ENCODE measurements at places on chromosomes 4 and X.

DNA sequence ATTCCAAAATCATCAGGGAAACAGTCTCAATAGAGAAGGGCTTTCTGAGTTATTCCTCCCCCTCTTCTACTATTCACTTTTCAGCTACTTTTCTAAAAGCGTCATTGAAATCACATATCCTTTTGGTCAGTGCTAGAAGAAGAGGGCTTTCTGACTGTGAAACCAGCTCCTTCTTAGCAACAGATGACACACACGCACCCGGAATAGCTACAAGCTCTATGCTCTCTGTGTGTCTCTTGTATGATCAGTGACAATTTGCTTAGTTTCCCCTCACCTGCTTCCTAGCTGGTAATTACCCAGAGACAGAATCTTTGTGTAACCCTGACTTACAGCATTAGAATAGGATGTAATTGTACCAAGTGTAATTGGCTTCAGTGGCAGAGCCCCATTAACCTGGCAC lies 268.1 kb upstream of the SLITRK2 start:
- no peak for DNase-seq

DNA sequence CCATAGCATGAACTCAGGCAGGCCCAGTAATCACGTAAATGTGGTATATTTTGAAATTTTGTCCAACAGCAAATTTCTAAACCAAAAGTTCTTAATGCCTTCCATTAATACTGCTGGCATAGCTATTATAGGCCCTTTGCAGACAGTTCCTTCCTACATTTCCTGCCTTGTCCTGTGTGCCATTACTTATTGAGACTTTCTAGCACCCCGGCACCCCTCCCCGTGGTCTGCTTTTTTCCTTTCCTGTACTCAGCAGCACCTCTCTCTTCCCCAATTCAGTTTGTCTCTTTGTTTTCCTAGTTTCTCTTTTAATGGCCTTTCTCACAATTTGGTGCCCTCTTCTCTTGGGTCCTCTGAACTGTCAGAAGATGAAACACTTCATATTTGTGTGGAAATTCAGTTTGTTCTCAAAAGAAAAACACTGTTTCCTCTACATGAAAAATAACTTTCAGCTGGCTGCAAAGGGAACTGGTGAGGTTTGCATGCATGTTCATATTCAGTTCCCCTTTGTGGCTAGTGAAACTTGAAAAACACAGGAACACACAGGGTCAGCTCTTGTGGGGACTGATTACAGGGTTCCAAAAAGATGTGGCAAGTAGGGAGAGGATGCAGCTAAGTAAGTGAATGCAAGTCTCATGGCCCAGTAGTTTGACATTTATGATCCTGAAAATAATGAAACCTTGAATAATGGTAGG lies 17.1 kb downstream of the GPR34 start:
- DNase-seq = no peak

GRCh38 chr4:6387946-6388345 lies 84.5 kb downstream of the PPP2R2C start:
- DNase-seq = no peak

DNA sequence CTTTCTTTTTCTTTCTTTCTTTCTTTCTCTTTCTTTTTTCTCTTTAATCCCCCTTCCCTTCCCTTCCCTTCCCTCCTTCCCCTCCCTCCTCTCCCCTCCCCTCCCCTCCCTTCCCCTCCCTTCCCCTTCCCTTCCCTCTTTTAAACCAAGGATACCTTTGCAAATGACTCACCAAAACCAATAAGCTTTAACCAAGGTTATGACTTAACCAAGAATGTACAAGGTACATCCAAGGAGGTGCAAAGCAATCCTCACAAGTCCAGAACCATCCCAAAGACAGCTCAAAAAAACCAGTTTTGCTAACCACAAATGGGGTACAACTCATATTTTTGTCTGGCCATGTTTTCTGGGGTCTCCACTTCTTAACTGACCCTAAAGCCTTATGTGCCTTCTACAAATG lies 174.7 kb upstream of the PPP1R2C start:
- DNase-seq = no peak

DNA sequence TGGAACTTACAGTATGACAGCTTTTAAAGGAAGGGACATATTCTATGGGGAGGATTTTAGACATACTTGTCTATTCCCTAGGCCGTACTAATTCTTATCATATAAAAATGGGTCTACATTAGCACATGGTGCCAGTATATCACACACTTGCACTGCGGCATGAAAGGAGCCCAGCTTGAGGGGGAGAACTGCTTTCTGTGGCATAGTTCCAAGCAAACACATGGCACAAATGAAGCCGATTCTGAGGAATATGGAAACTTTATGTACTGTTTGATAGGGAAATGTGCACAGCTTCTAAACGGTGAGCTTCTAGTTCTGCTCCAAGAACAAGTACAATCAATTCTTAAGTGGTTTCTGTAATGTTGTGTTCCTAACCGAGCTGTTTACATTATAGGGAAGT lies 675.6 kb upstream of the FTHL17 start:
- no peak for DNase-seq
